CD4-positive, alpha-beta T cell treated with Interleukin-15 for 1 hour (primary cell): ENCODE measurements at places on chromosomes 2 and 18.

GRCh38 chr2:174014699-174015070, 49.5 kb upstream of the SP3 start:
- DNase-seq: no peak

- DNase-seq: no peak
These were observed 223.6 kb downstream of the SLC8A1 start for GRCh38 chr2:40228310-40228709.

DNA sequence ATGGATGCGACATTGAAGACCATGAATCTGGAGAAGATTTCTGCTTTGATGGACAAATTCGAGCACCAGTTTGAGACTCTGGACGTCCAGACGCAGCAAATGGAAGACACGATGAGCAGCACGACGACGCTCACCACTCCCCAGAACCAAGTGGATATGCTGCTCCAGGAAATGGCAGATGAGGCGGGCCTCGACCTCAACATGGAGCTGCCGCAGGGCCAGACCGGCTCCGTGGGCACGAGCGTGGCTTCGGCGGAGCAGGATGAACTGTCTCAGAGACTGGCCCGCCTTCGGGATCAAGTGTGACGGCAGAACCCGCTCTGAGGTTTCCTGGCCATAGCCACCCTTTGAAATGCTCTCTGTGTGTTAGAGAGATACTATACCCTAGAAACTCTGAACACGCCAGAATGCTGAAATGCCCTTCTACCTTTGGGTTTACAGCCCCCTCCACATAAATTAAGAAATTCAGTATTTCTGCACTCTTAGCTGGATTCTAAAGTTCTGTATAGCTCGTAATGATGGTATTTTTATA, 659 bp downstream of the CHMP1B start:
- DNase-seq: peak; percentile 60

GRCh38 chr2:43469713-43470112, 126.1 kb downstream of the THADA start:
- DNase-seq: no peak

- no peak for DNase-seq
These were observed 299.6 kb upstream of the FANCL start for GRCh38 chr2:58540681-58541080.

DNA sequence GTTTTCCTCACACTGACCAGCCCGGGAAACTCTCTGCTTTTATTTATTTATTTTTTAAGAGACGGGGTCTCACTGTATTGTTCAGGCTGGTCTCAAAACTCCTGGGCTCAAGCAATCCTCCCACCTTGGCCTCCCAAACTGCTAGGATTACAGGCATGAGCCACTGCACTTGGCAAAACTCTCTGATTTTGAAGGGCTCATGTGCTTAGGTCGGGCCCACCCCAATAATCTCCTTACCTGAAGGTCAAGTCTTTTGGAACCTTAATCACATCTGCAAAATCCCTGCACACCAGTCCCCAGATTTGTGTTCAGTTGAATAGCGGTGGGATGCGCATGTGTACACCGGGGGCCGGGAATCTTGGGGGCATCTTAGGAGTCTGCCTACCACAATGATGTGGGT, 7.7 kb upstream of the ECEL1 start:
- no peak for DNase-seq

GRCh38 chr2:205261516-205262020, 420.7 kb upstream of the NRP2 start:
- no peak for DNase-seq

DNA sequence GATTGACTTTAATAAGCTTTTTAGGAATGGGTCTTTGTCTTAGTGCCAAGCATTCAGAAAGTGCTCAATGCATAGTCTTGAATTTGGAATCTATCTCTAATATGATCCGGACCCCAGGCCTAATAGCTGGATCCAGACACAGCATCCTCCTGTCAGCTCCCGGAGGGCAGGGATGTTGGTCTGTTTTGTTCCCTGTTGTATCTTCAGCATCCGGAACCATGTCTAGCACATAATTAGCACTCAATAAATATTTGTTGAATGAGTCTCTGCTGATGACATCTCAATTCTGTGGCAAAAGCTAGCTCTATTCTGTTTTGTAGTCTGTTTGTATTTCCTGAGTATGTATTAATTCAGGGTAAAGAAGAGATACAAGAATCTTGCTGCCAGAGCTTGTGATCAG, 169.1 kb downstream of the DCDC2C start:
- DNase-seq: no peak

DNA sequence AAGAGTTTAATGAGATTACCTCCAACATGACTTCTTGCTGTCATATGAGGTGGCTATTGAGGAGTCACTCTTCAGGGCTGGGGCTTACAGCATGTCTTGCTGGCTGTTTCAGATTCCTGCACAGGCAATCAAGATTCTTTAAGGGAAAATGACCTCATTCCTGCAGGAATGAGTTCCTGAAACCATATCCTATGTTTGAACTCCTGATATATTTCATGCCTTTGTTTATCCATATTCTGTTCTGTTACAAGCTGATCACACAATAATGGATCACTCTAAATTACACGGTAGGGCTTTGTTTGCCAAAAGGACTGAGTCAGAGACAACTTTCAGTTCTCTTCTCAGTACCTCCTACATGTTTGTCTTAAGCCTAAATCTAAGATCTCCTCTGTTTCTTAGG, 879.8 kb upstream of the PIK3C3 start:
- no peak for DNase-seq

GRCh38 chr2:82498777-82499443, 1960.2 kb downstream of the SUCLG1 start:
- DNase-seq: no peak

- no peak for DNase-seq
These were observed 136.9 kb downstream of the MYO3B start for GRCh38 chr2:170314744-170315447.

GRCh38 chr18:46756025-46756558, 761 bp downstream of the ST8SIA5 start:
- DNase-seq: no peak

DNA sequence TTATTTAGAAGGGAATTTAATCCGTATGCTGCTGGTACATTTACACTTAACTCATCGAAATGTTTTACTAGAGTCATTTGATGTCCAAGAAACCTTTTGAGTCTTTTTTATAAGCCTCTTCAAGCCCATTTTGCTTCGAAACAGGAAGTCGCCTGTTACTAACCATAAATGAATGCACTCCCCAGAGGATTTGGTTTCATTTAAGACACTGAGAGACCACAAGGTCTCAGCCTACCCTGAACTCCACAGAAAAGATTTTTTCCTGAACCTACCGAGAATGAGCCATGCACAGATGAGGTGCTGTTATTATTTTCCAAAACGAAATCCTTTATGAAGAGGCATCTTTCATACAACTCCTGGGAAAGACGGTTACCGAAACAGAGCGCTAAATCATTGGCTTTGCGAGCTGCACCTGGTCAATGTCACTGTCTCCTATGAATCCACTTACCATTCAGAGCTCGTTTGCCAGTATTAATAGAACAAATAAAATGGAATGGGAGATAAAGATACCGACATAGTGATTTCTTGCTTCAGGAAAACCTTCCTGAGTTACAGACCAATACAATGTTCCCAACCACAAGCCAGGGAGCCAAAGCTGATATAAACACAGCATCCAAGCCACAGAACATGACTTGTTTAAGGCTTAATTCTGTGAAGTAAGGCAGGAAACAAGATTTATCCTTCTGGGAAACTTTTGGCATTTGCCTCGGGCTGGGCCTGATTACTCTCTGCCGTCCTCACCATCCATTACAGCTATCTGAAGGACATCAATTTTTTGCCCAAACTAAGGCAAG, 382.1 kb downstream of the OSR1 start:
- DNase-seq: no peak

DNA sequence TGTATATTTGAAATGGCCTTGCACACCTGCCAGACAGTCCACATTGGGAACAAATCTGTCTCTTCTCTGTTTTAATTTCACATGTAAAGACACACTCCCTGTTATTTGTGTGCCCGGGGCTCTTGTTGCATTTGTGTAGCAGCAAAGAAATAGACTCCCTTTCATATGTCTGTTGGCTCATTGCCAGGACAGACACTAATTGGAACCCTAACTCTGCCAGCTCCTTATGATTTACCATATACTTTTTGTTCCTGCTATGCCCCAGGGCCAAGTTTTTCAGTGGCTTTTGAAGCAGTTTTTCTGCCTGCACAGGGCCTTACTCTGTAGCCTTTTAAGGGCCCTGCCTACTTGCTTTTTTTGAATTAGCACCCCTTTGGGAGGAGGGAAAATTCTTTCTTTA, 396.9 kb downstream of the DLGAP1 start:
- DNase-seq: no peak

DNA sequence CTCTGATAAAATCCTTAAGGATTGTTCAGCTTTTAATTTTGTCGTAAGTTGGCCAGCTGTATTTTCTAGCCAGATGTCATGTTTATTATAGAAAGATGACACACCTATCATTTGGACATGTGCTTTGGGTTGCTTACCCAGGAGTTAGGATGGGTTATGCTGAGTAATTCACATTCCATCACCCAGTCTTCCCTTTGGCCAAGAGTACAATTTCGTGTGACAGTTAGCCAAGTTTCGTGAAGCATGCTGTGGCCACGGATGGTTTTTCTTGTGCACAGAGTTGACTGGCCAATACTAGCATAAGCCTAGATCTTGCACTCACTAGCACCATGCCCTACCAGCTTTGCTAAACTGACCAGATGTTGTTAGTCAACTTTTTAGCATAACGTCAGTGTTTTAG, 5.8 kb downstream of the MAPRE3 start:
- DNase-seq: no peak

DNA sequence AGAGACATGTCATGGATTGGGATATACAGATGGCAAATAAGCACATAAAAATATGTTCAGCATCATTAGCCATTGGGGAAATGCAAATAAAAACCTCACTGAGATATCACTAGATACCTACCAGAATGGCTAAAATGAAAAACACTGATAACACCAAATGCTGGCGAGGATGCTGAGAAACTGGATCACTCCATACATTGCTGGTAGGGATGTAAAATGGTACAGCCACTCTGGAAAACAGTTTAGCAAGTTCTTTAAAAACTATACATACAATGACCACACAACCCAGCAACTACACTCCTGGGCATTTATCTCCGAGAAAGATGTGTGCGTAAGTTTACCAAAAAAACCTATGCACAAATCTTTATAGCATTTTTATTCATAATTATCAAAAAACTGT, 13.9 kb downstream of the PIAS2 start:
- DNase-seq: no peak

DNA sequence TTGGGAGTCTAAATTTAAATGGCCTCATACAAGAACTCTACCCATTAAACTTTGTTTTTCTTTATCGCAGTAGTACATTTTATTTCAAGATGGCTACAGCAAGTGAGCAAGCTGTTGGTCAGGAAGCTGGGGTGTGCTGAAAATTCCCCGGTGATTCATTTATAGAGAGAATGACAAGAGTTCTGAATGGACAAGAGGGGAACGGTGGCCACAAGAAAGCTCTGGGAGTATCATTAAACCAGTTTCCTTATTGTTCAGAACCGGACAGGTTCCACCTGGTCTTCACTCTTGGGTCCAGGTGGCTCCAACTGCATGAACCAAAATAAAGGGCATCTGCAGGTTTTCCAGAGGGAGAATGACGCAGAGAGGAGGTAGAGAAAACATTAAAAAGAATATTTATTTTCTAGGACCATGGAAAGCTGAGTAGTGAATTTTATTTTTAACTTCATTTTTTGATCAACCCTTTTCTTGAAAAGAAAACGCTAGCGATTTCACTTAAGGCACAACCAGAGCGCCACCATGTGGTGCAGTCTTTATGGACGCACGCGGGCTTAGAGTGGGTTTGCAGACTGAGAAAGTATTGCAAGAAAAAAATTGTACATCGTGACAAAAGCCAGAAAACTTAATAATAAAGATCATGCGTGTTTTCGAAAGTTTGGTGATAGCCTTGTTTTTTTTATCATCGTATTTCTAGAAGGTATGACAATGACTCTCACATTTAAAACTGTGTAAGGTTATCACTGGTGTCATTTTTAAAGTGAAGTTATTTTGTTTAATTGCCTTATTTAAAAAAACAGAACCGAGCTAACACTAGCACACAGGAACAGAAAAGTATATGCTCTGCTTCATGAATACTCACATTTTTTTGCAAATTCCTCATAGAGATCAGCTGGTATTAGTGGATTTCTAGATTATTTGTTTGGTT, 97.9 kb upstream of the NOL4 start:
- no peak for DNase-seq
